Retina (tissue), 1 donor: ENCODE measurements at places on chromosomes 1 and 21.

- no peak for DNase-seq
These were observed 23.2 kb downstream of the TRIM45 start for GRCh38 chr1:117098287-117098890.

- DNase-seq, result peak; percentile 52
These were observed 21.0 kb upstream of the PARP1 start for GRCh38 chr1:226428791-226429461.

- DNase-seq, result peak; percentile 62
These were observed 46.6 kb downstream of the S1PR1 start for GRCh38 chr1:101283443-101283842.

GRCh38 chr1:157878059-157878458 is 36.5 kb upstream of the CD5L start:
- peak; percentile 4 for DNase-seq

GRCh38 chr1:229987953-229988352 is 79.1 kb upstream of the GALNT2 start:
- DNase-seq, result no peak

DNA sequence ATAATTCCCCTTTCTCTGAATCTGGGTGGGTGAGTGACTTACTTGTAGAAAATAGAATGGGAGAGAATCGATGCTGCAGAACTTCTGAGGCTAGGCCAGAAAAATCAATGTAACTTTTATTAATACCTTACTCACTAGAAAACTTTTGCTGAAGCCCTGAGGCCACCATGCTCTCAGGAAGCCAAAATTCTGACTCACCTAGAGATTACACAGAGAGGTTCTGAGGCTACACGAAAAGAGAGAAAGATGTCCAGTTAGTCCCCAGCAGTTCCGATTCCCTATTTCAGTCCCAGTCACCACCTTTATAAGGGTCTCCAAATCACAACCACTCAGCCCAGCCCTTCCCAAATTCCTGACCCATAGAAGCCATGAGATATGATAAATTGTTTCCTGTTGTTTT is 135.2 kb downstream of the NTPCR start:
- DNase-seq, result no peak
